ENCODE measurements at places on chromosomes 2 and 18. TPM values are rescaled to one million over a fixed set of nuclear protein-coding genes. Genes with fewer than 3 reads are reported as not detected.

DNA sequence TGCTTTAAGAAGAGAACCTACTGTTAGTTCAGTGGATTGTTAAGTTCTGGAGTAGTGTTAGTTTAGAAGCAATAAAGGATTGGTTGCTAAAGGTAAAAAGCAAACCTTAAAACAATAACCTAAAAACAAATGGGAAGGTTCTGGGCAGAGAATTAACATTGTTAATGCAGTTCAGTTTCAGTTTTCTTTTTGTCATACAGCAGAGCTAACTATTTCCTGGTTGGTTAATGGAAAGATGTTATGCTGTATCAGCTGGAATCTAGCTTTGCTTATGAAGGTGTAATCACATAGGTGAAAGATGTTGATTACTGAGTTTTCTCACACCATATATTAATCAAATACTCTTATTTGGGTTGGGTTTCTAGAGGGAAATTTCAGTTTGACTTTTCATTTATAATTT is 23.8 kb downstream of the SMAD4 start:
- no peak for DNase-seq

- no peak for DNase-seq
Observed at GRCh38 chr2:135893374-135893794, 17.1 kb upstream of the MCM6 start.

GRCh38 chr18:62739911-62740310 is 24.6 kb downstream of the PHLPP1 start:
- DNase-seq, result no peak

DNA sequence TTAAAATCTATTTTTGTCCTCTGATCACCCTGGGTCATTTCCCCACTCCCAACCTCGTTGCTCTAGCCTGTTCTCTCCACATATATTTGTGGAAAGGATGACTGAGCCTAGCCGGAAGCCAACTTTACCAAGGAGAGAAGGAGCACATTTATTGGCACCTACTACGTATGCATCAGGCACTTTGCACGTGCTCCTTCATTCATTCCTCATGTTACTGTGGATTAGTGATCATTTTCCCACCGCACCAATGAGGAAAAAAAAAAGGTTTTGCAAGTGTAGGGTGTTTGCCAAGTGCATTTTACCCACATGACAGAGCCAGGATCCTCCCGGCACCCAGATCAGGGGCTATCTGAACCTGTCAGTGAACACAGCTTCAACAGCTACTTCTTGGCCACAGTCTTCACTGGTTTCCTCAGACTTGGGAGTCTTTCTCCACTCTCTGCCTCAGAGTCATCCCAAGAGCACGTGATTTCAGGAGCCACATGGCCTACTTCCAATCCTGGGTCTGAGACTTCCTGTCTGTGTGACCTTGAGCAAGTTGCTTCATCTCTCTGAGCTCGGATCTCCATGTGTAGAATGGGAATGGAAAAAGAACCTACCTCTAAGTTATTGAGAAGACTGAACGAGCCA is 1.9 kb upstream of the C1QL2 start:
- DNase-seq, result no peak

- no peak for DNase-seq
Observed at GRCh38 chr2:39703181-39703872, 37.6 kb downstream of the TMEM178A start.

GRCh38 chr2:111204706-111205105 is 84.0 kb downstream of the BCL2L11 start:
- no peak for DNase-seq

- no peak for DNase-seq
Observed at GRCh38 chr18:7237673-7238272, 6.9 kb downstream of the LRRC30 start.

DNA sequence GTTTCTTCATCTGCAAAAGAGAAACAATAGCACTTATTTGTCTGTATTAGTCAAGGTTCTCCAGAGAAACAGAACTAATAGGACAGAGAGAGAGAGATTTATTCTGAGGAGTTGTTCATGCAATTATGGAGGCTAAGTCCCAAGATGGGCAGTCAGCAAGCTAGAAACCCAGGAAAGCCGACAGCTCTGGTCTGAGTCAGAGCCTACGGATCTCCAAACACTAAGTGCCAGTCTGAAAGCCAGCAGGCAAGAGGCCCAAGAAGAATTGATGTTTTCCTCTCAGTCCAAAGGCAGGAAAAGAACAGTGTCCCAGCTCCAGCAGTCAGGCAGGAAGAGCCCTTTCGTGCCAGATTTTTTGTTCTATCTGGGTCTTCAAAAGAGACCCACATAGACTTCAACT is 36.5 kb upstream of the SLC66A3 start:
- DNase-seq, result no peak

DNA sequence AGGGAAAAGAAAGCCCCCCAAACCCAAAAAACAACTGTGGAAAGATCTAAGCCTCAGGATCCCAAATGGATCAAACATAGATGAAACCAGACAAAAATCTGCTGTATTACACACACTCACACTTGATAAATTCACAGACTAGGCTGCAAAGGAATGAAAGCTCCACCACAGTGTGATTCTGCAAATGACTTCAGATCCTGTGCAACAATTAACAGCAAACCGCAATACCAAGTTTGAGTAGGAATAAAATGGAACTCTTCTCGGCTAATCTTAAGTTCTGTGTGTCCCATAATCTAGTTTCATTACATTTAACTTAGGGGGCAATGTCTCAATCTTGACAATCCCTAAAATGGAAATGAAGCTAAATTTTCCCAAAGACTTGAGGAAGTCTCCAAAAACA is 11.9 kb downstream of the CLK1 start:
- DNase-seq, result no peak

DNA sequence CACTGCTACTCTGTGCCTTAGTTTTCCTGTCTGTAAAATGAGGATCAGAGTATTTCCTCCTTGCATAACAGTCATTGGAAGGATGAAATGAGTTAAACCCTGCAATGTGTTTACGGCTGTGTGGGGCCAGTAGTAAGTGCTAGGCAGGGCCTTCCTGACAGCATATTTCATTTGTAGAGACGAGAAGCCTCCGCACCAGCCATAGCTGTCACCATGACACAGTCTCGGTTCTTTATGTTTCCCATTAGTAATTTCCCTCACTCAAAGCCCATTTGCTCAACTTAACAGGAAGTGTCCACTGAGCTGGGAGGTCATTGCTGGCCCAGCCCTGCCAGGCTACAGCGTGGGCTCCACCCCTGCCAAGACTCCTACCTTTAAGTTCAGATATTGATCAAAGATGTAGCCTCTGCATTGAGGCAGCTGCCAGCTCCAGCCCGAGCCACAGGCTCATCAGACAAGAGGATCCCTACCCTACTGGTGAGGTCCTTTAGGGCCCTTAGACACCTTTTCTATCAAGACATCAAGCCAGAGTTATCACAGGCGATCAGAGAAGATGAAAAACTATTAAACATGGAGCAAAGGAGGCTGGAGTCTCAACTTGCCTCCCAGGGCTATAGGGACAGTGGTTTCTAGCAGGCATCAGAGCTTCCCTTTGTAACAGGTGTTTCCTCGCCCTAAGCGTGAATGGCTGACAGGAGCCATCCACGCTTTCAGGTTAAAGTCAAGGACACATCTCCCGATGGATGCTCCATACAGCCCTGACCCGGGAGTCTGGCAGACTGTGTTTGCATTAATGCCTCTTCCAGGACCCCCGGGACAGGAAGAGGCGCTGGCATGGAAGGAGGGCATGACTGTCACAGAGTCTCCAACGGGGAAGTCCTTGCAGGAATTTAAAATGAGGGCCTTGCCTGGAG is 251.7 kb downstream of the NDUFA10 start:
- no peak for DNase-seq

DNA sequence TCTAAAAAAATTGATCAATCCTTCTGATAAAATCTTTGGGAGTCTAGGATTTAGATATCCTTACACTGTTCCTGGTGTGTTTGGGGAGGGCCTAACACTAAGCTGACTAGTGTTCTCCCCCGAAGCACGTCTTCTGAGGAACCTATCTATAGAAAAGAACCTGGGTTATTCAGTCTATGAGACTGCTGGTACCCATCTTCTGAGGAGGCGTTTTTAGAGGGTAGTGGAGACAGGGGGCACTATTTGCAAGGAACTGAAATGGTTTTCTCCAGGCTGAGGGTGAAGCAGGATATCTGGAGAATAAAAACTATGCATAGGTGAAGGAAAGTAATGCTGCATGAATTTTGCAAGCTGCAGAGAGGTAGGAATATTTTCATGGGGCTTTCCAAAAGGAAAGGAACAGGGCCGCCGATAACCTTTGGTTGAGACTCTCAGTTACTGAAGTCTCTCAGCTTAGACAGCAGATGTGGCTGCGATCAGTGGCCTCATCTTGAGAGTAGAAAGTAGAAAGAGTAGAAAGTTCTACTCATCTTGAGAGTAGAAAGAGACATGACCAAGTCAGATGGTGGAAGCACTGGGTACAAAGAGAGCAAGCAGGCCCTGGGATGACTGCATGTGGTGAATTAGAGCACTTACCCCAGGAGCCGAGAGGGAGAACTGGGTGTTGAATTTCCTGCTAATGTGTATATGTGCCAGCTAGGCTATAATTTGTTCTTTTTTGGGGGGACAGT is 31.8 kb upstream of the KCNE4 start:
- no peak for DNase-seq

- no peak for DNase-seq
Observed at GRCh38 chr2:111667542-111668273, 216.3 kb downstream of the ANAPC1 start.

DNA sequence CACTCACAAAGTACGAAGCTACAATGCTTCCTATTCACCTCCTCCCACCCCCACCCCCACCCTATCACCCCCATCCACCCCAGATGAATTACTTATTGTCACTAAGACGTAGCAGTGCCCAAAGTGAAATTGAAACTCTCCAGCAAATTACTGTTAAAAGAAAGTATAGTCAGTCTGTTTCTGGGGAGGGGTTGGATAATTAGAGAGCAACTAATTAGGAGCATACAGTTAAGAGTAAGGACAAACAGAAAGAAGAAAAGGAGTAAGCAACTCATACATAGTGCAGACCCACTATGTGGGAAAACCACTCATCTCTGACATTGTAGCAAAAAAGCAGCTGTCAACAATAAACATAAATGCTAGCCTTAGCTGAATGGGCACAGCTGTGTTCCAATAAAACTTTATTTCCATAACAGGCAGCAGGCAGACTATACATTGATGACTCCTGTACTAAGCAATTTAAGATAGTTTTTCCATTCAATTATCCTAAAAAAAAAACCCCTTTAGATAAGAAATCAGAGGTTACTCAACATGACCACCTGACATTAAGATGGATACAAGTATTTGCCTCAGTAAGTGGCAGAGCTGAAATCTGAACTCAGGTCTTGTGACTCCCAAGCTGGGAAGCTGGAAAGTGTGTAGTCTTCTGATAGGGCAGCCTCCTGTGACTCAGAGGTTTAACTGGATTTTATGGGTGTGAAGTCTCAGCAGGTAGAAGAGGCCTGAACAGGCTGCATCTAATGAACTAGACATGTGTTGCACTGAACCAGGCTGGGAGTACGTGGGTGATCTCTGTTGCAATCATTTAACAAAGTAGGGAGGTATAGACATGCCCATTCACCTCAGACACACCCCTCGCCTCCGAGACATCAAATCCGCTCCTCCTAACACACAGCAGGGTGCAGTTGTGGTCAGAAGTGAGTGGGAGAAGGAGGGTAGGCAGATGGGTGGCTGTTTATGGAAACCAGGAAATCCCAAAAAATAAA is 171.8 kb upstream of the KLF7 start:
- DNase-seq, result no peak

- DNase-seq, result no peak
Observed at GRCh38 chr2:88671786-88672427, 19.6 kb upstream of the RPIA start.

GRCh38 chr18:35842536-35842935 is 129.9 kb upstream of the RMP24 start:
- DNase-seq, result no peak

DNA sequence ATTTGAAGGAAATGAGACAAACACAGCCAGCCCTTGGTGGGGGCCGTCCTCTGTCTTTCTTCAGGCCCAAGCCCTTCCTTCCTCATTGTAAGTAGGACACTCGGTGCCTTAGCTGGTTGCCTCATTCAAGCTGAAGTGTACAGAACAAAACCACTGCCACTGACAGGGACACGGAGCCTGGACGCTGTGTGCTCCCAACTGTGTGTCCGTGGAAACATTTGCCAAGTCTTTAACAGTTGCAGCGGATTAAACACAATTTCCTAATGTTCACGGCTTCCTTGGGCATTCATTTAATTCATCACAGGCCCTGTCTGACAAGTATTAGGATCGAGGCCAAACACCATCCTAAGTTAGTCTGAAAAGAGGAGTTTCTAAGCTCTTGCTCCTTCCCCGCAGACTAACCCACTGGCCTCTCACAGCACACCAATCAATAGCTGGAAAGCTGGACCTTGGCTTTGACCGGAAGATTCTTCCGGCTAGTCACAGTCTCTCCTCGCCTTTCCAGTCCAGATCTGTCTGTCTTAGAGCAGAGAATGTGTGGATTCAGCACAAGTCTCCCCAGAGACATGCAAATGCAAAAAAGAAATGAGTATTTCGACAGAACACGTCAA is 68.7 kb upstream of the ACSL3 start:
- DNase-seq, result no peak

DNA sequence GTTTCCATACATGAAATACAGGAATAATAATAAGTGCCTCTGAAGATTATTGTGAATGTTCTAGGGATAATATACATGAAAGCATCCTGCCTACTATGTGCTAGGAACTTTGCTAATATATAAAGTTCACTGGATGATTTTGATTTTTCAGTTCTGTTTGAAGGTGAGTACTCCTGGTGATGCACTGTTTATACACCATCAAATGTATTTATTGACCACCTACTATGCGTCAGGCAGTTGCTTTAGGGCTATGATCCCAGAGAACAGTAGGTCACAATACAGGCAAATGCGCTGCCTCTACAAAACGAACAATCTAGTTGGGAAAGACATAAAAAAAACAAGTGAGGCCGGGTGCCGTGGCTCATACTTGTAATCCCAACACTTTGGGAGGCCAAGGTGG is 10.7 kb downstream of the TXNDC9 start:
- no peak for DNase-seq

GRCh38 chr18:7524786-7525185 is 42.3 kb upstream of the PTPRM start:
- DNase-seq, result no peak

DNA sequence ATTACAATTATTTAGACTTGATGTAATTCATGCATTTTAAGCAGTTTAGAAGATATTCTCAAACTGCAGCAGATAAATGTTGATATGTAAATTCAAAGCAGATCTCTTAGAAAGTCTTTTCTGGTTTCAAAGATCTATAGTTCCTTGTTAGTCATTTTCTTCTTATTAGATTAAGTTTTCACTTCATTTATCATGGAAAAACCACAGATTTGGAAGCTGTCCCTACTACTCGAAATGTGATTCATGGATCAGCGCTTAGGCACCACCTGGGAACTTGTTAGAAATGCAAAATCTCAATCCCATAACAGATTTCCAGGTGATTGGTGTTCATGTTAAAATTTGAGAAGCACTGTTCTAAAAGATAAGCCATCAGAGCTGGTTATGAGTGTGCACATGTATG is 92.8 kb upstream of the CDH2 start:
- DNase-seq, result no peak

GRCh38 chr2:238406221-238406997 is 20.3 kb upstream of the ASB1 start:
- DNase-seq, result no peak

GRCh38 chr2:241897231-241897916 is 27.8 kb downstream of the RTP5 start:
- DNase-seq, result no peak

PIEZO2 gene
- 4.6 TPM for total RNA-seq

INHBB gene
- total RNA-seq, result 15.8 TPM

ANKRD36C gene
- 71.9 TPM for total RNA-seq

ATP6V1B1 gene
- not detected for total RNA-seq

RAB3GAP1 gene
- total RNA-seq, result 43.8 TPM

SCN9A gene
- 13.9 TPM for total RNA-seq

PLB1 gene
- total RNA-seq, result 6.3 TPM

All from omental fat pad (tissue), 4 donors.